ENCODE measurements at places on chromosomes 6 and 20.

DNA sequence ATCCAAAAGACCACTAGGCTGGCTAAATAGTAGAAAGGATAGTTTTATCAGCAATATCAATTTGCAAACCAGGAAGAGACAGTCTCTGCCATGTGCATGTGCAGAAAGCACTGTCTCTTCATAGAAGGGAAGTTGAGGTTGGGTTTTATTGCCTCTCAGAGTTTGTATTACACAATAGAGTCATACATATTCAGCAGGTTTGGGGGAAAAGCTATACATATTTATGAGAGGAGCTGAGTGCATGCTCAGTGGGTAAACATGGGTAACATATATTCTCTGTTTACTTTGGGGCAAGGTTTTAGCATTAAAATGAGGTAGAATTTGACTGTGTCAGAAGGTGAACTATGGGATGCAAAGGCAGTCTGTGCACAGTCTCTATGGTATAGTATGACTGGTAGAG lies 14.9 kb downstream of the TMEM170B start:
- no peak for DNase-seq

GRCh38 chr20:60138256-60139220 lies 180.3 kb downstream of the CDH26 start:
- DNase-seq = peak; percentile 24

DNA sequence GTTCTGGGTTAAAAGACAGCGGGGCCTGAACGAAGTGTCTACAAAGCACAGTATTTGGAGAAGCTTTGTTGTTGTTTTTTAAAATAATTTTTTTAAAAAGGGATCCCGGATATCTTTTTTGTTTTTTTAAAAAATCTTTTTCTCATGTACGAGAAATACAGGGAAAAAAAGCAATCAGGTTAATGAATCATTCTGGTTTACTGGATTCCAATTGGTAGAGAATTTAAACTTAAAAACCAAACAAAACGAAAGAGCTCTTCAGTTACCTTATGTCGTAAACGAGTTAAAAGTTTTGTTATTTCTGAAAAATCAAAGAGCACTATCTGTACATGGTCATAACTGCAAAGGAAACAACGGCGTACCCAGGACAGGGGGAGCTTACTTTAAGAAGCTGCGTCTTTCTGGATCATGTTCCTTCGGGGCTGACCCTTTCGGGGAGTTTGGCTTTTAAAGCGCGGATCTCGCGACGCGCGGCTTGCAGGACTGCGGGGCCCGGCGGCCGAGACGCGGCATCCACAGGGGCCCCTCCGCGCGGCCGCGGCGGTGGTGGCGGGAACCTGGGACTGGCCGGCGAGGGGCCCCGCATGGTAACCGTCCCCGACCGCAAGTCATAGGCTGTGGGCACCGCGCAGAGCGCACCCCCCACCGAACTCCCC lies 927 bp downstream of the IL20RA start:
- no peak for DNase-seq

GRCh38 chr20:58137651-58138265 lies 90.7 kb downstream of the ANKRD60 start:
- DNase-seq = no peak

GRCh38 chr6:26251354-26252076 lies 113.5 kb upstream of the BTN3A2 start:
- peak; percentile 84 for DNase-seq

DNA sequence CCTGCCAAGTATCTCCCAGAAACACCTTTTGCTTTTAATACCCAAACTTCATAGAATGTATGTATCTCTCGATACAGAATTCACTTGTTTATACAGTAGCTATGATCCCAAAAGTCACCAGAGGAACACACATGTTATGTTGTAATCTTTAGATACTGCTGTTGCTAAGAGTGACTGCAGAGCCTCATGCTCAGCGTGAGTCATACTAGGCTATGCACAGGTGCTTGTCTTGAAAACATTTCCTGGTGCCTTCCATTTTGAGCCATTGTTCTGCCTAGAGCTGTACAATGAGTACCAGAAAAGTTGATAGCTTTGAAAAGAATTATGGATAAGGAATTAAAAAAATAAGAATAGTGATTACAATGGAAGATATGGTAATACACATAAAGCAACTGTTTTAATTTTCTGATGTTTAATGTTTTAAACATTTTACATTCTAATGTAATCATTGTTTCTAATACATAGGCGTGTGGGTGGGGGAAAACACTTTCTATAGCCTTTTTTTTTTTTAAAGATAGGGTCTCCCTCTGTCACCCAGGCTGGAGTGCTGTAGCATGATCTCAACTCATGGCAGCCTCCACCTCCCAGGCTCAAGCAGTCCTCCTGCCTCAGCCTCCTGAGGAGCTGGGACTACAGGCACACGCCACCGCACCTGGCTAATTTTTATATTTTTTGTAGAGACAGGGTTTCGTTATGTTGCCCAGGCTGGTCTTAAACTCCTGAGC lies 79.4 kb downstream of the CD24 start:
- DNase-seq = no peak

GRCh38 chr6:126662966-126663365 lies 323.1 kb downstream of the CENPW start:
- no peak for DNase-seq

DNA sequence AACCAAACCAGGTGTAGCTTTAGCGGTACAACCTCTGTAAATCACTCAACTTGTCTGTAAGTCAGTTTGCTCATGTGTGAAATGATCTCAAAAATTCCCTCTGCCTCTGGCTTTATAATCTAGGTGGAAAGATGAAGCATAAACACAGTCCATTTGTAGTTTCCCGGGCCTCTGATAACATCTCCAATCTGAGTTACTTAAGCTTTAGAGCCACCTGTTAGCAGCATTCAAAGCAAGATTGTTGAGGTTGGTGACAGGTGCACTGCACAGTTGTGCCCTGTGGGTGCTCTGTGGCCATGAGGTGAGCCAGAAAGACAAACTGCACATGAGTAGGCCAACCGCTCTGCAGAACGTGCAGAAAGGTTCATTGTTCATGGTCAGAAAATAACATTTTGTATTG lies 53.7 kb downstream of the MOCS1 start:
- no peak for DNase-seq

DNA sequence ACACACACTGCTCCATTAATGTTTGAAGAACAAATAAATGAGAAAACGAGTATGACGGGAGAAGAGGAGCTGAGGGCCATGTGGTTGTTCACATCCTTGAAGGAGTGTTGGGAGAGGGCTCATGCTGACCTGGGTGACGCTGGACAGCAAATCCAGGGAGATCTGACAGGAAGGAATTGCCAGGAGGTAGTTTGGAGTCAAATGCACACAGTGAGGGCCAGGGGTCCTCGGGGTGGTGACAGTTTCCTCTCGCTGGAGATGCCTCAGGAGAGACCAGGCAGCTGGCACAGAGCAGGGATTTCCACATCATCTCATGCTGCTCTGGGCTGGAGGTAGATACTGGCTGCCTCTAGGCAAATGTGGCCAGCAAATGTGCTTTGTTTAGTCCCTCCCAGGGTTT lies 2.0 kb upstream of the TMEM181 start:
- no peak for DNase-seq

- no peak for DNase-seq
Measured at GRCh38 chr6:25181923-25182322, 97.3 kb upstream of the CARMIL1 start.
